ENCODE measurements at places on chromosomes 6 and 20.
A peak's percentile ranks its signal among the peaks of the same experiment; 100 is the strongest.

- H3K4me1 ChIP-seq = no peaks in the 10 kb centered on the region
- no peaks in the 10 kb centered on the region for H3K36me3 ChIP-seq
- H3K27ac ChIP-seq = no peak overlapping the region
- DNase-seq = no peak
- no peaks in the 10 kb centered on the region for H3K27me3 ChIP-seq
Observed at GRCh38 chr6:134928151-134928900, 21.6 kb downstream of the ALDH8A1 start.

GRCh38 chr20:53658322-53658721 lies 64.7 kb upstream of the ZNF217 start:
- no peak for DNase-seq
- no peaks in the 10 kb centered on the region for H3K36me3 ChIP-seq
- H3K27ac ChIP-seq = no peak overlapping the region
- H3K27me3 ChIP-seq = no peaks in the 10 kb centered on the region
- H3K4me3 ChIP-seq = no peak overlapping the region

GRCh38 chr20:16475225-16475624 lies 98.0 kb downstream of the KIF16B start:
- H3K36me3 ChIP-seq = no peaks in the 10 kb centered on the region
- H3K27ac ChIP-seq = no peak overlapping the region
- H3K4me1 ChIP-seq = peaks cover 14% of the 10 kb centered on the region
- no peak for DNase-seq
- H3K27me3 ChIP-seq = no peaks in the 10 kb centered on the region

- no peaks in the 10 kb centered on the region for H3K36me3 ChIP-seq
- H3K4me3 ChIP-seq = no peak overlapping the region
Observed at GRCh38 chr6:80382811-80383210, 276.3 kb downstream of the BCKDHB start.

DNA sequence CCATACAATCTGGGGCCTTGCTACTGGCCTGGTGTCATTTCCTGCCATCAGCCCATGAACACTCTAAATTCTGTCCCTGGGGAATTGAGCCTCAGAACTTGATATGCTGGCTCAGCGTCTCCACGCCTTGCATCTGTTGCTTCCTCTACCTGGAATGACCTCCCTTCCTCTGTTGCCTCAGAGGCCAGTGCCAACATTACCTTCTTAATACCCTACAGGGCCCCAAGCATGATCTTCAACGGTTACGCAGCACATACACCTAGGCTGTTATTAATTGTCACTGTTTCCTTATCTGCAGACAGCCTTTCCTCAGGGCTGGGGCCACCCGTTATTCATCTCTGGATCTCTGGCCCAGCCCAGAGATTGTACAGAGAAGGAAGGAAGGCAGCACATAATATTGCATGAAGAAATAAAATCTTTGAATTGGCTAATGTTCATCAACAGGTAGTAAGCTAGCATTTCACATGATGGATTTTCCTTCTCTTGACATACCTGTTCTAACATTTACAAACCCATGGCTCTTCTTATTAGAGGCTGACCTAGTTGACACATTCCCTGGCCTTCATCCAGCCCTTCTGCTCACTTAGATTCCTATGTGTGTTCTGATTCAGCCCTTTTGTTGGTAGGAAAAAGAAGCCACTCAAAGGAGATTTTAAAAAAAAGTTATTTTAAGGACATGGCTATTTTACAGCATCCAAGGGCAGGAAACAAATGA lies 8.4 kb upstream of the RNF182 start:
- no peaks in the 10 kb centered on the region for H3K36me3 ChIP-seq
- H3K4me3 ChIP-seq = no peak overlapping the region
- no peak overlapping the region for H3K27ac ChIP-seq
- no peaks in the 10 kb centered on the region for H3K4me1 ChIP-seq
- DNase-seq = no peak

GRCh38 chr6:69427882-69428281 lies 368.9 kb downstream of the LMBRD1 start:
- no peaks in the 10 kb centered on the region for H3K27me3 ChIP-seq
- no peak for DNase-seq
- peaks cover 7% of the 10 kb centered on the region for H3K4me1 ChIP-seq
- H3K36me3 ChIP-seq = no peaks in the 10 kb centered on the region

GRCh38 chr6:63188828-63189227 lies 22.4 kb upstream of the FKBP1C start:
- no peaks in the 10 kb centered on the region for H3K4me1 ChIP-seq
- no peak overlapping the region for H3K4me3 ChIP-seq
- no peaks in the 10 kb centered on the region for H3K27me3 ChIP-seq
- H3K27ac ChIP-seq = no peak overlapping the region

DNA sequence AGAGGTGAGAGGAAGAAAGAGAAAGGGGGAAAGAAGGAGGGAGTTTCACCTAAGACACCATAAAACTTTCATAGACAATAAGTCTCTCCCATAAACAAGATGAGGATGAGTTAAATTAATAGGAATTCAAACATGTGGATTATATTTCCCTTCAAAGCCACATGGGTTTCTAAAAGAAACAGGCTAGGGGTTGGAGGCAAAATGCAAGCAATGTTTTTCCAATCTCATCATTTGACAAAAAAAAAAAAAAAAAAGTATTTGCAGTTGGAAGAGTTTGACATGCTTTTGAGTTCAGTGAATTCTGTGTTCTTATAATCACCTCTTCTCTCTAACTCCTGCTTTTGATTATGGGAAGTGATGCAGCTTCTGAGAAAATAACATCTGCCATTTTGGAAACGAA lies 286.5 kb upstream of the PRND start:
- no peak overlapping the region for H3K4me3 ChIP-seq
- H3K27ac ChIP-seq = no peak overlapping the region
- H3K27me3 ChIP-seq = no peaks in the 10 kb centered on the region
- no peak for DNase-seq
- H3K36me3 ChIP-seq = no peaks in the 10 kb centered on the region

DNA sequence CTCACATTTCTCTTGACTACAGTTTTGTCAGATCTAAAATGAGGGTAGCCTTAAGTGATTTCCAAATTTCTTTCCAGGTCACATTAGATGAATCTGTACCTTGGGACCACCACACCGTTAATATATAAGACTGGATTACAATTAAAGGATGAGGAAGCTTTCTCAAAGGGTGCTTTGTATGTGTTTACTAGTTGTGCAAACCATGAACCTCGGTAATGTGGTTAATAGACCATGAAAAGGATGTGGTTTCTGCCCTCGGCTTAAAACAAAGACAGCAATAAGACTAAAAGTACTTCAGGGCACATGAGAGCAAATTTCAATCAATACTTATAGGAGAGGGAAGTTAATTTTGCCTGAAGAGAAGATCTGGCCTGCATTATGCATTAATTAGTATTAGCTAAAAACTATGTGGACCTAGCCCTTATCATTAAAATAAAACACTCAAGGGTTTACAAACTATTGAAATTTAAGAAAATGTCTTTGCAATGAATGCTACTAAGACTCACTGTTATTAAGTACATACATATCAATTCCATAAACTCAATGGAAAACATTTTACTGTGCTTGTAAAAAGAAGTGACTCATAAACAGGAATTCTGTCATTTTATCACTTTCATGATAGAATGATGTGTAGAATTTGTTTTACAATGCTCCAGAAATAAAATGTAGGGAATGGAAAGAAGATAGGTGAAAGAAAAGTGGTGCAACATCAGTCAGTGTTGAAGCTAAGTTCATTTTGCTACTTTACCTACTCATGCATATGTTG lies 936 bp upstream of the TMX4 start:
- peak overlapping the region; percentile 93 for H3K27ac ChIP-seq
- H3K4me1 ChIP-seq = peaks cover 3% of the 10 kb centered on the region
- no peak for DNase-seq
- no peaks in the 10 kb centered on the region for H3K27me3 ChIP-seq
- no peaks in the 10 kb centered on the region for H3K36me3 ChIP-seq
- peak overlapping the region; percentile 90 for H3K4me3 ChIP-seq

Data from thoracic aorta (tissue), 2 donors.